ENCODE measurements at places on chromosomes 12 and 14.

GRCh38 chr12:37672655-37673260 lies 643.8 kb upstream of the ALG10B start:
- DNase-seq, result no peak

- DNase-seq, result no peak
These were observed 43.0 kb downstream of the NGB start for GRCh38 chr14:77228056-77228455.

DNA sequence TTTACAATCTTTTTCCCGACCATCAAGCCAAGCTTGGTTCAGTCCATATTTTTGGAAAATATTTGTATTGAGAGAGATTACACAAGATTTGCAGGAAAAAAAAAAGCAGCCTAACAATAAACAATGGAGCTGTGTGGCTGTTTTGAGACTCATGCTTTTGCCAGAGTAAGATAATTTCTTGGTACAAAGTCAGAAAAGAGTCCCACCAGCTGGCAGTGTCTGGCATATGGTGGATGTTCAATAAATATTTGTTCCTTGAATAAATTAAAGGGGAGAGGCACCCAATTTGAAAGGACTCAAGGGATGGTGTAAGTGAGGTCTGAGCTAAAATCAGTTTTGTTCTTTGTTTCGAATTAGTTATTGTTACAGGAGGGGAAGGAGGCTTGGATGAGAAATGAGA lies 78.1 kb upstream of the RPH3A start:
- DNase-seq, result no peak

DNA sequence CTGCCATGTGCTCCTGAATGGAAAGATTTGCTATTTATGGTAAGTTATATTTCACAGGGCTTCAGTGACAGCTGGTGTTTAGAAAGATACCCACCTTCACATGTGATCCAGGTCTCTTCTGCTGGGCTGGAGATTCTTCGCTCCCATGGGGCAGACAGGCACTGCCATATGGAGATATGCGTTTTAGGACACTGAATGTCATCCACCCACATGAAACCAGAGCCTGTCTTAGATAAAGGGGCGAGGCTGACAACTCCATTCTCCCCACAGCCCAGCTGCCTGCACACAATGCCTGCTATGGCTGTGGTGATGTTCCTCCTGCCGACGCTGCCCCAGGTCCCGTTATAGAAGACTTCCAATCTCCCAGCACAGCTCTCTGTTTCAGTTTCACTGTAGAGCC lies 69.4 kb downstream of the ACSM4 start:
- no peak for DNase-seq

- DNase-seq, result no peak
These were observed 120.7 kb downstream of the FOXN3 start for GRCh38 chr14:89296281-89296745.

DNA sequence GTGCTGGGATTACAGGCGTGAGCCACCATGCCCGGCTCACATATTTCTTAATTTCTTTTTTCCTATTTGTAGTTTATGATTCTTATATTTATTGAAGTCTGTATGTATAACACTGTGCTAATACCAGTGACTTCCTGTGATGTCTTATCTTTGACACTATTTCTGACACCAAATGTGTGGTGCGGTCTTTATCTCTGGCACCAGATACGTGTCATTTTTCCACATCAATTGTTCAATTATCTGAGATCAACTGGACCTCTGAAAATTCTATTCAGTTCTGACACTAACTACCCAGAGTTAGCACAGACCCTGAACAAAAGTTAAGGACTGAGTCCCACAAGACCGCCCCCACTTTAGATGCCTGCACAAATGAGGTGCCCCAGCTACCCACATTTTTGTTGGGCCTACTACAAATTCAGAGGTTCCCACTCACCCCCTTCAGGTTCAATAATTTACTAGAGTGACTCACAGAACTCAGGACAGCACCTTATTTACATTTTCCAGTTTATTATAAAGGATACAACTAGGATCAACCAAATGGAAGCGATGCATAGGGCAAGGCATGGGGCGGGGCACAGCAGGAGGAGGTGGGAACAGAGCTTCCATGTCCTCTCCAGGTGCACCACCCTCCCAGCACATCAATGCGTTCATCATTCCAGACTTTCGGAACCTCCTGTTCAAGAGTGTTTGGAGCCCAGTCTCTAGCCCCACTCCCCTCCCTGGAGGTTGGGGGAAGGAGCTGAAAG lies 11.6 kb upstream of the SRSF9 start:
- no peak for DNase-seq

GRCh38 chr14:32252030-32252670 lies 49.1 kb upstream of the RNU6-8 start:
- no peak for DNase-seq
